ENCODE measurements at places on chromosomes 2 and 18.

GRCh38 chr2:241910604-241911520, 41.3 kb downstream of the RTP5 start:
- DNase-seq = no peak

DNA sequence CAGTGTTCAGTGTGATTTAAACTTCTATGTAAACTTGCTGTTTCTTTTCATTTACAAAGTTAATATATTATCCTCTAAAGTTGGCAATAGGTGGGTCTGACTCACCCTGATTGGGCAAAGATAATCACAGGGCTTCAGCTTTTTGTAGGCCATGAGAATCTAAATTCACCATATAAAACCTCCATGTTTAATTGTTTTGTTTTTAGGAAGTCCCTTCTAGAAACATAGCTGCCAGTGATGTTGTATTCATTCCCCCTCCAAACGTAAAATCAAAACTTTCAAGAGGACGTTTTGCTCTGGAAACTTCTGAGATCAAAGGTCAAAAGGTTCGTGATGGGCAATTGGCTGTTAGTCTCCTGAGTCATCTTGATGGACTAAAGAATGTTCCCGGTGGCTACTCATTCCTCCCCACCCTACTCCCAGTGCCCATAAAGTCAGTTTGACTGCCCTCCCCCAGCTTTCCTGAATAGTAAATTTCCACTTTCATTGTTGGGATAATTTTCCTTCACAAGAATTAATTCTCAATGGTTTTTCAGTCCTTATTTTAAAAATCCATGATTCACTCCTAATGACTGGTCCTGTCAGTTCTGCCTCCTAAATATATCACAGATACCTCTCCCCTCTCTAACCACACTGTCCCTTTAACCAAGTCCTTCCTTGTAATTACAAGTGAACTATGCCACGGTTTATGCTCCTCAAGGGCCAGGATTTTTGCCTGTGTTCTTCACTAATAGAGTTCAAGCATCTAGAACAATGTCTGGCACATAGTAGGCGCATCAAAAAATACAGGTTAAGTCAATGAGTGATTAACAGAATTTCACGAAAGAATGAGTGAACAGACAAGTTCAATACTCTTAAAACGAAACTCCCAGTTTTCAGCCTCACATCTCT, 164.4 kb upstream of the VRK2 start:
- DNase-seq = no peak

DNA sequence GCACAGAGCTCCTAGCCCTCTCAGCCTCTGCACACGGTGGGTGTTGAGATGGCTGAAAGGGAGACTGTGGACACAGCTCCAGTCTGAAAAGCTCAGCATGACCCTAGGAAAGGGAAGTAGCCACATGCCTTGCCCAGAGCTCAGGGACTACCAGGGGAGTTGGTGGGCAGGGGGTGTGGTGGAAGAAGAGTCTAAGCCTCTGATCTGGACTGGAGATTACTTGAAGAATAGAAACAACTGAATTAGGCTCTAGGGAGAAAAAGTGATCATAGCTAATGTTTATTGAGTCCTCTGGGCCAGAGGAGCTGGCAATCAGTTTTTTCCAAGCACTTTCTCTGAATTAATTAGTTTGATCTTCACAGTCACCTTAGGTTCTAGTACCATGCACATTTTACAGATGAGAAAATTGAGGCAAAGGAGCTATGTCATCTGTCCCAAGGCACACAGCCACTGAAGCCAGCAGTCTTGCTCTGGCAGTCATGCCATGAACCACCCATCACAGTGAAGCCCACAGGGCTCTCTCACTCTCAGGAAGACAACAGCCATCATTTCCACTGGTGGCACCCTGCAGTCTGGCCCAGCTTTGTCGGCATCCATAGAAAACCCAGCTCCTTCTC, 10.3 kb downstream of the SDC1 start:
- DNase-seq = no peak

DNA sequence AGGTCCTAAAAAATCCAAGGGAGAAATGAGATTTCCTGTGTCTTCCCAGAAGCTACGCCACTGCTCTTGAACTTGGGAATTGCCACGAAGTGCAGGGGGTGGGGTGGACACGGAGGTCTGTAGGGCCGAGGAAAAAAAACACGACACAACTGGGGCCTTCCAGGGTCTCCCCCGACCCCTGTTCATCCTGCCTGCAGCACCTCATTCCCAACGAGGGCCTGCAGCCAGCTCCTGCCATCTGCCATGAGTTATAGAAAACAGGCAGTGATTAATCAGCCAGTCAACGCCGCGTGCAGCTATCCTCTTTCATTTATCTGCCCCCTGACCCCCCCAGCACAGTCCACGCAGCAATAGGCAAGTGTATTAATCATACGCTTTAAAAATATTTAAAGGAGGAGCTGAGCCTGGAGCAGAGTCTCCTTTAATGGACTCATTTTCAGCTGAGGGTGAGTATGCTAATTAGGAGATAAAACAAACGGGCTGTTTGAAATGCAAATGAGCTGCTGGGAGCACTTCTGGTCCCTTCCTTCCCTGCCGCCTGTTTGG, 209.9 kb downstream of the TFCP2L1 start:
- DNase-seq = peak; percentile 80

DNA sequence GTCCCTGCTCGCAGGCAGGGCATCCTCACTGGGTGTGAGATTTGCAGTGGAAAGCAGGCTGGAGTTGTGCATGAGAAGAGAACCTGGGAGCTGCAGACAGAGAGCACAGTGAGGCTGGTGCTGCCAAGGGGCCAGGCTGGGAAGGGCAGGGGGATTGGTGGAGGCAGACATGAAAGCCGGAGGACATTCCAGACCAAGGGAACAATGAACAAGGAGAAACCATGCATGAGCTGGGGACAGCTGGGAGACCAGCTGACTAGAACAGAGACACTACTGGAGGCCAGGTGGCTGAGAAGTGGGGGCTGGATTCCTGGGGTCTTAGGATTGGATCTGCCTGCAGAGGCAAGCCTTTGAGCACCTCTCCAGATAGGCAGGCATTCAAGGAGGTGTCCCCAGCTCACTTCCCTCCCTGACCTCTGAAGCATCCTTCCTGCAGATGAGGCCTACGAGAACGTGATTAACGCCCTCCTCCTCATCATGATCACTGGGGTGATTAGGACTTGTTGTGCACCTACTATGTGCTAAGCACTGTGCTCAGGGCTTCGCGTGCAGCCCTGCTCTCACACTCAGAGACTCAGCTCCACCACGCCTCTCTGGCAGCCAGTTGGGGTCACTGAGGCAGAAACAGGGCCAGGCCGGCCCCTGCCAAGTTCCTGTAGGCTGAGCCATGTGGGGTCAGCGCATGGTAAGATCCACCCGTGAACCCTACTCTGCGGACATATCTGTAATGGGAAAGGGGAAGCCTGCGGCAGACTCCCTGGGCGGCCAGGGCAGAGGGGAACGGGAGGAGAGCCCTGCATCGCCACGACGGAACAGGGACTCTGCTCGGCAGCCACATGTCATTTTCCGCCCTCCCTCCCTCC, 74.8 kb upstream of the SLC66A3 start:
- DNase-seq = no peak

DNA sequence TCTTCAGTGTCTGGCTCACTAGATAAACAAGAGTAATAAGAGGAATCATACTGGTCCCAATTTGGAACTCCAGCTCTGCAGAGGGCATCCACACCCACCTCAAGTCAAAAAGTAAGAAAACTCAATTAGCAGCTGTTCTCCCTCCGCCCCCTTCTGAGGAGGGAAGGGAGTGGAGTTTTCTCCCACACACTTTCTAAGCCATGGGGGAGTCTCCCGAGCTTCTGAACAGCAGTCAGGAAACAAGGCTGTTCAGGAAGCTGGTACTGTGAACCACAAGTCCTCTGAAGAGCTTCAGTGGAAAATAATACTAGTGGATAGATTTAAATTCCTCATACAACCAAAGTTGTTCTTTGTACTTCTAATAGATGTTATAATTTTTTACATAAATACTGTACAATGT, 32.9 kb upstream of the SPTBN1 start:
- DNase-seq = no peak

DNA sequence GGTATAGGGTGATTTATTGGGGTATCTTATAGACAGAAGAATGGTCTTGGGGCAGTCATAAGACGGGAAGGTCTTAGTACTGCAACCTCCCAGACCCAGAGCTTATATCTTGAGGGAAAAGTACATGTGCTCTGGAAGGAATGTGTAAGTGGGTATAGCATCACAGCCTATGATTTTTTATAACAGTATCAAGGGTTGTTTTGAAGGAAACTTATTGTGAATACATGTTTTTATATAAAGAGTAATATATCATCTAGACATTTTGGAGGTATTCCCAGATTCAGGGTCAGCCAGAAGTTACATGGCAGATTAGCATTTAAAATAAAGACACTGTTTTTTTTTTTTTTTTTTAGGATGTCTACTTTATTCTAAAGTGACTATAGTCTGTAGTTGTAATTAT, 47.6 kb upstream of the STON1 start:
- no peak for DNase-seq
